ENCODE measurements at places on chromosomes 6 and 20. TPM values are rescaled to one million over a fixed set of nuclear protein-coding genes. Genes with fewer than 3 reads are reported as not detected.

The KCNQ5 gene
- 1.5 TPM for total RNA-seq

The ZBP1 gene
- not detected for total RNA-seq

The MCHR2 gene
- total RNA-seq: not detected

The TUBB2B gene
- total RNA-seq: 1,777 TPM

The CFAP61 gene
- total RNA-seq: 5.0 TPM

The MKKS gene
- 15.1 TPM for total RNA-seq
